Uterus (tissue), 4 donors: ENCODE measurements at places on chromosomes 7 and 10.
A peak's percentile ranks its signal among the peaks of the same experiment; 100 is the strongest.

- DNase-seq = no peak
These were observed 182.5 kb upstream of the PRSS58 start for GRCh38 chr7:142440219-142440905.

- DNase-seq = no peak
These were observed 110.1 kb downstream of the SVIL start for GRCh38 chr10:29524720-29525119.

DNA sequence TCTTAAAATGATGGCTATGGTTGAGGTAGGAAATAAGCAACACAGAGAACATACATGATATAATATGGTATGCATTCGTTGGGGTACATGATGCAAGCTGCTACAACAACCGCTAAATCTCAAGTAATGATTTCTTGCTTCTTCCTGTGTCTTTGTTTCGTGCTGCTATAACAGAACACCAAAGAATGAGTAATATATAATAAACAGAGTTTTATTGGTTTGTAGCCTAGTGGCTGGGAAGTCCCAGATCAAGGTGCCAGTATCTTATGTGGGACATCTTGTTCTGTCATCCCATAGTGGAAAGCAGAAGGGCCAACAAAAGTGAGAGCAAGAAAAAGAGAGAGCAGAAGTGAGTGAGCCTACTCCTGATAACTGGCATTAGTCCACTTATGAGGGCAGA, 689.7 kb downstream of the SUGCT start:
- no peak for DNase-seq

DNA sequence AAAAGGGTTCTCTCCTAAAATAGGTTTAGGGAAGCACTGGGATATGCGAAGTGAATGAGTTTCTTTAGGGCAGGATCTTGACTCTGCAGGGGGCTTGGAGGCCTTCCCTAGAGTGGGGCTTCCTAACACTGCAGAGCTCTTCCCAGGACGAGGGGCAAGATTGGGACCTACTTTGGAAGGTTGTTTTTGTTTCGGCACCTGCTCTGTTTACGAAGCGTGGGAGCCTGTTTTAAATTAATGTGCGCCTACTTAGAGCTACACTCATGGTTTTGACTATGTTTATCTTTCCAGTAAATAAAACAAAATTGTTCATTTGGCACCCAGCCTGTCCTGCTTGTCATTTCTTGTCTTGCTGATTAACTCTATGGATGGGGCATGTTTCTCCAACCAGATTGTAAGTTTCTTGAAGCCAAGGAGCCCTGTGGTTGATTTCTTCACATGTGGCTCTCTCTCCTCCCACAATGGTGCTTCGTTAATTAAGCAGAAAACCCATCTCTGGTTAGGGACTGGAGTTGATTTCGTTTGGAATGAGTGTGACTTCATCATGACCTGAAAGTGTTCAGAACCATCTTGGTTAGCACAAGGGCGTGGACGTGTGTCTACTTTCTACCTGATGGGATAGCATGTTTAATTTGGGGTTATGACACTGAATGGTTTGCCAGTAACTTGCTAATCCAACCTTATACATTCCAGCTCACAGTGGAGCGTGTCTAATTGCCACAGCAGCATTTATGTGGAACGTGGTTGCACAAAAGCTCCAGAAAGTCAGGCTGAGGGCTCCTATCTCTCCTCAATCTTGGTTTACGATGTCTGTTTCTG, 98.1 kb downstream of the TCF7L2 start:
- DNase-seq = no peak

GRCh38 chr7:133015888-133016287, 66.0 kb downstream of the CHCHD3 start:
- no peak for DNase-seq

DNA sequence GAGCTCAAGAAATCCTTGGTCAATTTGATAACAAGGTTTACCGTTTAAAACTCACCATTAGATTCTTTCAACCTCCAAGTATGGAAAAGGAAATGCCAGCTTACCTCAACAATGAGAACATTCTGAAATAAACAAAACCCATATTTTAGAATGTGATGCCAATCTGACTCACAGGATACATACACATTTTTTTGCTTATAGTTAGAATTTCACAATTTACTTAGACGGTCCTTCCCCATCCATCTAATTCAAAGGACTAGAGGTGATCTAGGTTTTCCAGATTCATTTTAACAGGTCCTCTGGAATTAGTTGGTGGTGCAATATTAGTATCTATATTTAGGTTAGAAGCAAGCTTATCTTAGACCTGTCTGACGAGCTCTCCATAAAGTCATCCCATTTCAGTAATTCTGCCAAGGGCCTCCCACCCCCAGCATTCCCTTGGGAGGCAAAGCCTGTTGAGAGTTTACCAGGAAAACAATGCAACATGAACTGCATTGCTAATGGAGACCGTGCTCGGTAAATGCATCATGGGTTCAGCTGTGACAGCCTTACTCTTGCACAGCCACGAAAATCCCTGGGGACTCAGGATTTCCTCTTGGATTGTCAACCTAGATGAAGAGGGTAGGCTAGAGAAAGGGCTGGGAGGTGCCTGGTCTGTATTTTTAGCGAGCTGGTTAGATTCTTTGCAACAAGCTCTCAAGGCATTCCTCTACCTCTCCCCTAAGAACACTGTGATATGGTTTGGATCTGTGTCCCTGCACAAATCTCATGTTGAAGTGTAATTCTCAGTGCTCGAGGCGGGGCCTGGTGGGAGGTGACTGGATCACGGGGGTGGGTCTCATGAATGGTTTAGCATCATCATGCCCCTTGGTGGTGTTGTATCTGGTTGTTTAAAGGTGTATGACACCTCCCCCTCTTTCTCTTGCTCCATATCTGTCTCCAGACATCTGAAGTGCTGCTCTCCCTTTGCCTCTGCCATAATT, 93.8 kb downstream of the PRTFDC1 start:
- no peak for DNase-seq

GRCh38 chr7:91412298-91412697, 148.1 kb downstream of the FZD1 start:
- no peak for DNase-seq

DNA sequence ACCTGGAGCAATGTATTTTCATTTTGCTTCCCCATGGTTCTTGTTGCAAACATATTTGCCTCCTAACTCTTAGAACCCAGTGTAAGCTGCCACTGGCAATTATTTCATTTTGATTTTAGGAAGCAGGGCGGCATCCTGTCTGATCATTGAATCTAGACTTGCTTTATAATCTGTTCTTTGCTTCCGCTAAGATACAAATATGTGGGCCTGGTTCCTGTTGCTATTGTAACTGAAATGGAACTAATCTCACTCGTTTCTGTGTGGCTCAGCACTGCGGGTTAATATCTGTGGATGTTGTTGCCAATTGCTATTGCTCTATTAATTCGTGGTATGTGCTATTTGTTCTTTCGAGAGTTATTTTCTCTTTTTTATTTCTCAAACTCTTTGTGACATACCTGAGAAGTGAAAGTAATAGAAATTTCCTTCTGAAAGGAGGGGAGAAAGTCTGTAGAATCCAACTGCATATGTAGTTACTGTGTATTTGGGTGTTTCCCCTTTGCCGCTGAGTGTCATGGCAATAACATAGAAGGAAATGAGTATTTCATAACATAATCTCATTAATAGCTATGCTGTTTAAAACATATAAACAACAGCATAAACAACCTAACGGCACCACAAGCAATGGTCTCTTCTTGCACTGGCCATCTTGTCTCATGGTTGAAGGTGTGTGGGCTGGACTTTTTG, 62.4 kb downstream of the FZD1 start:
- DNase-seq = no peak

DNA sequence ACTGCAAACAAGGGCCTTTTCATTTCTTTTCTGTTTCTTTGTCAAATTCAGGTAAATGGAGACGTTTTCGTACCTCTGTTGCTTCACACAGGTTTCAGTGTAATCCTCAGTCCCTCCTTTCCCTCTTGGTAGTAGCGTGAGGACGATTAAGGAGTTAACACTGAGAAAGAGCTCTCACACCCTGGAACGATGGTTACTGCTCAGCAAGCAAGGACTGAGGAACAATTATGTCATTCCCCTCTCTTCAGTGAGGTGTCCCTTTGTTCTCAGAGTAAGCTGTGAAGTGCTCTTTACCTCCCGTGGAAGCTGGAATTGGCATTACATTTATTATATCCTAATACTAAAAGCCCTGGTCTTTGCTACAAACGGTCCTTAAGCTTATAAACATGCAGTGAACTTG, 95.9 kb downstream of the FANK1 start:
- no peak for DNase-seq

DNA sequence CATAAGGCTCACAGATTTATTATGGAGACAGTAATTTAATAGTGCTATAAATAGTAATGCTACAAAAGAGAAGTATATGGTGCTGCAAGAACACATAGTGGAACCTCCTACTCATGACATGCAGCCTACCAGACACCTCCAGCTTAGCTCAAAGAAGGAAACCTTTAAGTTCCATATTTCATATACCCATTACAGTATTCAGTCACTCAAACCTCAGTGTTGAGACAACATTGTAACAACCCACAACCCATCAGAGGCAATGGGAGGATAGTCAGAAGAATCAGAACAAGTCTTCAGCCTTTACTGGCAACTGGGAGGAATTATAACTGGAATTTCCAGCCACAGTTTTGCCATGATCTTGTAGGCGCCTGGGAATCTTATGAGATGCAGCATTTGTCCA, 186.3 kb upstream of the VSTM2A start:
- DNase-seq = no peak

DNA sequence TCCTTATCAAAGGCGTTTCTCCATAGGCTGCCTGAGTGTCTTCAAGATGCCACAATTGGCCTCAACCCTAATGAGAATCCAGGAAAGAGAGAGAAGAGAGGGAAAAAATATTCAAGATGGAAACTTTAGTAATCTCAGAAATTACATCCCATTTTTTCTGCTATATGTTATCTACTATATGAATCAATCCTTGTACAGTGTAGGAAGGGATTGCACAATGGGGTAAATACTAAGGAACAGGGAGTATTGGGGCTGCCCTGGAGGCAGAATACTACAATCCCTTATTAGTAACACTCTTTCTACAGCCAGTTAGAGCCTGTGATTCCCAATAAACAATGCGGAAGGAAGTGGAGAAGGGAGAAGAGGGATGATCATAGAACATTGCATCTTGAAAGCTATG, 27.9 kb downstream of the TFPI2 start:
- no peak for DNase-seq

GRCh38 chr10:88115407-88115806, 252.0 kb downstream of the PTEN start:
- no peak for DNase-seq

GRCh38 chr10:3926675-3927525, 141.9 kb upstream of the KLF6 start:
- DNase-seq = no peak

GRCh38 chr7:106201164-106201563, 83.6 kb downstream of the NAMPT start:
- no peak for DNase-seq

GRCh38 chr7:47378728-47379395, 203.0 kb downstream of the TNS3 start:
- no peak for DNase-seq

- DNase-seq = no peak
These were observed 991.3 kb downstream of the LRMDA start for GRCh38 chr10:76422769-76423168.

DNA sequence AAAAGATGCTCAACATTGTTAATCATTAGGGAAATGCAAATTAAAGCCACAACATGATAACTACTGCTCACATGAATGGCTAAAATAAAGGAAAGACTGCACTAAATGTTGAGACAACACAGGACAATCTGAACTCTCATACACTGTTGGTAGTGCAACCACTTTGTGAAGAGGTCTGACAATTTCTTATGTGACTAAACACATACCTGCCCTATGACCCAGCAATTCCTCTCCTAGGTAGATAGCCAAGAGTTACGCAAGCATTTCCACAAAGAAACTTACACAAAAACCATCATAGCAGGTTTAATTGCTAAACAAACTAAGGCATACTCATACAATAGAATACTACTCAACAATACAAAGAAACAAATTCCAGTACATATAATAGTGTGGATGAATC, 41.8 kb upstream of the HERPUD2 start:
- DNase-seq = no peak

DNA sequence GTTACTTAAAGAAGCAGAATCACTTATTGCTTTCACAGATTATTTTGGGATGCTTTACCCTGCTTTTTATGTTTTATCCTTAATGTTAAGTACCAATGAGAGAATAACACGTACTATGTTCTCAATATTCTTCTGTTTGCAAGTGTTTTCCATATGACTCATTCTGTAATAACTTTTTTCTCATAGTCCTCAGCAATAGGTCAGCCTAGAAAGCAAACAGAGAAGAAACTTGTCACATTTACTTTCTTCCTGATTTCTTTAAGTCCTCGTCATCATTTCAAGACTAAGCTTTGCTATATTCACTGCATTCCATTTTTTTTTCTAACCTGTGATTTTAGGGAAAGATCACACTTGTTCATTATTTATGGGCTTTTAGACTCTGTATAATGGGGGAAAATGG, 6.8 kb upstream of the AGR2 start:
- DNase-seq = no peak

GRCh38 chr10:43049081-43049551, 27.8 kb upstream of the RET start:
- peak; percentile 10 for DNase-seq

- DNase-seq = no peak
These were observed 15.6 kb downstream of the FOXL3 start for GRCh38 chr7:305410-306151.

GRCh38 chr10:28411648-28412047, 108.8 kb upstream of the MPP7 start:
- no peak for DNase-seq

GRCh38 chr10:121617176-121617575, 18.9 kb upstream of the FGFR2 start:
- DNase-seq = no peak

DNA sequence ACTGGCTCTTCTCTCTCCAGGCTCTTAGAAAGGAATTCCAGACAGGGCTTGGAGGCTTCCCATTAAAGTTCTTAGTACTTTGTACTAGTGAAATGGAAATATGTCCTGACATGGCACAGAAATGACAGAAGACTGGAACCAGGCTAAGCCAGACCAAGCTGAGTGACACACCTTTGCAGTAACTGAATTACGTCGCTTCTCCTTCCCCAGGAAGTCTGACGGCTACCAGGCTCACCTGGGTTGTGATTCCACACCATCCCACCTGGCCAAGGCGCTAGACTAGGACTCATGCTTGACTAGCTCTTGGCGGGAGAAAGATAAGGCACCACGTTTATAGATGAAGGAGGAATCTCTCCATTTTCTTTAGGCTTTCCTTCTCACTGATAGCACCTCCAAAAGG, 50.7 kb upstream of the KCNIP2 start:
- DNase-seq = no peak

- no peak for DNase-seq
These were observed 81.4 kb upstream of the PODXL start for GRCh38 chr7:131637859-131638258.
